ENCODE measurements at places on chromosomes 7 and 10. TPM values are rescaled to one million over a fixed set of nuclear protein-coding genes. Genes with fewer than 3 reads are reported as not detected.

TMEM236 gene
- polyA plus RNA-seq: 0.01 TPM

PRKCQ gene
- 0.29 TPM for polyA plus RNA-seq

AGMO gene
- polyA plus RNA-seq: not detected

NXPH1 gene
- not detected for polyA plus RNA-seq

SUFU gene
- polyA plus RNA-seq: 5.7 TPM

GTF2I gene
- 20.9 TPM for polyA plus RNA-seq

PKD1L1 gene
- 0.32 TPM for polyA plus RNA-seq

MYL10 gene
- not detected for polyA plus RNA-seq

SPDYE2B gene
- not detected for polyA plus RNA-seq

MYO3A gene
- polyA plus RNA-seq: not detected

Measured in CD14-positive monocyte (primary cell).